Fibroblast of villous mesenchyme (primary cell): ENCODE measurements at places on chromosomes 5 and 9. TPM values are rescaled to one million over a fixed set of nuclear protein-coding genes. Genes with fewer than 3 reads are reported as not detected.

GRCh38 chr5:13188371-13188770, 756.1 kb downstream of the DNAH5 start:
- DNase-seq, result no peak

DNA sequence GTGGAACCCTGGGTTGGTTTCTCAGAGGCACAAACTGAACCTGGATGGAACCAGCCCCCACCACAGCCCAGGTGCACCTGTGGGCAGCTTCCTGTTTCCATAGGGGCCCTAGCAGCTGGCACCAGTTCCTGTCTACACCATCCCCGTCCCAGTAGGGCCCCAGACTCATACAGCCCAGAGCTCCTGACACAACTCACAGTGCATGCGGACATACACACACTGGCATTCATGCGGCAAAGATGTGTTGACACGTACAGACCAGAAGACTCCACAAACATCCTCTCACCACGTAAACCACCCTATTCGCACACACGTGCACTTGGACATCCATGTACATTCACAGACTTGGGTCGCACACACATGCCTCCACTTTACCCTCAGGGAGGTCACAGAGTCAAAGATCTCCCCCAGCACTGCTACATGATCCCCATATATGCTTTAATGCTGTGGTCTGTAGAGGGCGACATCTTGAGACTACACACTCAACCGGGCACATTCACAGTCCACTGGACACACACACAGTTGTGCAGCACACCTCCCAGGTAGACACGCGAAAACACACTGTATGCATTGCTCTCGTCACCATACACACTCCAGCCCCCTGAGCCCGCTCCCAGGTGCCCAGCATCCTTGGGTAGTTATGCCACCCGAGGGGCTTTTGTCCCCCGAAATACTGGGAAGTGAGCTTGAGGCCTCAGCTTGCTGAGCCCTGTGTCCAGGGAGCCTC, 22.4 kb downstream of the CXXC5 start:
- DNase-seq, result no peak

DNA sequence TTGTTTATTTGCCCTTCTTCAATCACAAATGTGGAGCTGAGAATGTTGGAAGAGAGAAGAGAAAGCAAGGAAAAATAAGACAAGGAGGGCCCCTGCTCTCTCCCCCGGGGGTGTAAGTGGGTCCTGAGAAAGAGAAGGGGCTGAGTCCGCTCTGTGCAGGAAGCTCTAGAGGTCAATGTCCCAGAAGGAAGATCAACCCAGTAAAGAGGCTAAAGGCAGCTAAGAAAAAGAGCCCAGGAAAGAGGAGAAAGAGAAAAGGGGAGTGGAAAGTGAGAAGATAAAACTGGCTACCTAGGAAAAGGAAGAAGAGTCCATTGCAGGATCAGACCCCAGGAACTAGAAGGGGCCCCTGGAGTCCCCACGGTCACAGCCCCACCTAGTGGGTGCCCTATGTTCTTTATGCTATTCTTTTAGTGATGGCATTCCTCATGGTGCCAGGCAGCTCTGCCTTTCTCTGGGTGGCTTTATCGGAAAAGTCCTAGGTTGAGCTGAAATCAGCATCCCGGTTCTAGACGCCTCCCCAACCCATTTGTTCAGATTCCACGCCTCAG, 583.4 kb downstream of the ACTL7B start:
- DNase-seq, result peak; percentile 72

DNA sequence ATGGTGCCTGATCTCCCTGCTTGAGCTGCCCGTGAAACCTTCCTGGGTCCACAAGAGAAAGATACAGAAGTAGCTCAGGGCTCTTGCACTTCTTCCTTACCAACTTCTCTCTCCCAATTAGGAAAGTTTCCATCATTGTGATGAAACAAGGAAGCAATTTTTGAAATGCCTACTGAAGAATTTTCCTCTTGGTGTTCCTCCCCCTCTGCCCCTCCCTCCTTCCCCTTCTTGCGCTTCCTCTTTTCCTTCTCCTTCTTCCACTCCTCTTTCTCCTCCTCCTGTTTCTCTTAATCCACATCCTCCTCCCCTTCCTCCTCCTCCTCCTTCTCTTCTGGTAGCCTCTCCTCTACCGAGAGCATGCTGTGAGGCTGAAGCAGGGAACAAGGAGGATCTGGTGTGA, 36.3 kb upstream of the OTULINL start:
- no peak for DNase-seq

DNA sequence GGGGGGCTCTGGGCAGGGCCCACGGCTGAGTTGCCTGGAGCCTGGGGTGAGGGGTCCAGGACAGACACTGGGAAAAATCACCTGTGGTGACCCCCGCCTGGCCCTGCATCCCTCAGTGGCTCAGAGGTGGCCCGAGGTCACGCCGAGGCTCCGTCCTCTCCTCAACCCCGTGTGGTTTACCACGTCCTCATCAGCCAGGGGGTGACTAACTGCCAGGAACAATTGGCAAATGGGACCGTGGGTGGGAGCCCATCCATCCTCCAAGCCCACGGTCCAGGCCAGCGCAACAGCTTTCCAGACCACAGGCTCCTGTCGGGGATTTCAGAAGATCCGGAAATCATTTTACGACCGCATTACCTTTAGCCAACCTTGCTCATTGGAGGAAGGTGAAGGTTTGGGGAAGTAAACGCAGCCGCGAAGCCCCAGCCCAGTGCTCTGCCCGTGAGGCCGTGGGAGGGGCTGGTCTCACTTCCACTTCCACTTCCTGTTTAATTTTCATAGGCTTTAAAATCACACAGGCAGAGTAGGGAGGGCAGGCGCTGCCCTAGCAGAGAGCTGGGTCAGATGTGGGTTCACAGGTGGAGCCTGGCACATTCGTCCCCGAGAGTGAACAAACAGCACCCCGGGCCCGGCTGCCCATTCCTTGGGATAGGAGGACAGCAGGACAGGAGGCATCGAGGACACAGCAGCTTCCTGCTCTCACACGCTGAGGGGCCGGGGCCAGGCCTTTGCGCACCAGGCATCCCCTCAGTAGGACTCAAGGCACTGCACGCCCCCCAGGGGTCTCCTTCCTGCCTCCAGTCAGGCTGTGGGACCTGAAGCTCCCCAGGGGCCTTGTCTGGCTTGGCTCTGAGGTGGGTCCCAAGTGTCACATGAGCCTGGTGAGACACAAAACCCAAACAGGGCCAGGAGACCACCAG, 19.8 kb upstream of the SLC9A3 start:
- no peak for DNase-seq

DNA sequence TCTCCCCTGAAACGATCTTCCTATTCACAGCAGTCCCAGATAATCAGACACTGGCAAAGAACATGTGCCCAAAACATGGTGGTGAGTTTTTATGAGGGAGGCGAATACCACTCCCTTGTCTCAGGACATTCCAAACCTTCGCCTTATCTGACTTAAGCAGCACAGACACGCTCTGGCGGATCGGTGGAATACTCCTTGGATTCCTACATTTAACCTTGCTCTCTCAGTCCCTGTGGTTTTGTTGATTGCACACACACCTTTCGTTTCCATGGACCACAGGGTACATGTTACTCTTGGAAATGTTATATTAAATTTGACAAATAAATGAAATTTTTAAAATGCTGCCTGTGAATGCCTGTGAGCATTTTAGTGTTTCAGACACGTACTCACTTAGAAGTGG, 87.8 kb upstream of the CPEB4 start:
- peak; percentile 41 for DNase-seq

Gene ARHGEF39
- 0.97 and 3.0 TPM in 2 replicates for total RNA-seq

GRCh38 chr9:21943464-21943863, 50.7 kb downstream of the CDKN2A start:
- no peak for DNase-seq

GRCh38 chr9:124766815-124767554, 4.1 kb downstream of the NR6A1 start:
- DNase-seq, result no peak

GRCh38 chr5:68169903-68170302, 45.7 kb upstream of the PIK3R1 start:
- peak; percentile 61 for DNase-seq

GRCh38 chr5:73619606-73620333, 6.2 kb upstream of the ARHGEF28 start:
- no peak for DNase-seq

Gene TMC1
- total RNA-seq, result under 0.01 and 1.3 TPM in 2 replicates

DNA sequence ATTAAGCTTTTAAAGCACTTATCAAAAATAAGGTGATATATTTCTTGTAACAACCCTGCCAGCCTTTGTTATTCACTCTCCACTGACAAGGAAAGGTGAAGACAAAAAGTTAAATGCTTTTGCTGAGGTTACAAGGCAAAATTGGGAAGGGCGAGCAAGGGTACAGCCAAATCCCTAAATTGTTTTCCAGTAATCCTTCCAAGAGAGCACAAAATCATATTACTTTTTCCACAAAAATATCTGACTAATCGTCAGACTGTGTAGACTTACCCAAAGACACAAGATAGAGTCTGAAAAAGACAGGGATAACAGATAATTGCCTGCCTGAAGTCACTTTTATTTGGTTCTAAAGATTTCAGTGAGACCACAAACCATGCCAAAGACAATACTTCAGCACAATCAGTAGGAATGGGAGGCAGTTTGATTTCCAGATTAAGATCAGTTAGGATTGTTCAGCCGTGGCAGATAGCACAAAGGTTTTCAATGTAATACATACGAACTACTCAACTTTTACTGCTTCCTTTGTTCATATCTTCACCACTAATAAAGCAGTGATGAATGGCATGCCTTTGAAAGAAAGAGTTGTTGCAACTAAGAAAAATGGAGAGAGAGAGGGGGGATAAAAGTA, 383.8 kb upstream of the TUSC1 start:
- DNase-seq, result no peak

- peak; percentile 52 for DNase-seq
These were observed 54.9 kb upstream of the RPS23 start for GRCh38 chr5:82332886-82333615.

GRCh38 chr5:142749321-142749720, 20.9 kb upstream of the ARHGAP26 start:
- peak; percentile 25 for DNase-seq

- no peak for DNase-seq
These were observed 9.8 kb downstream of the SEMA4D start for GRCh38 chr9:89488131-89488530.

- no peak for DNase-seq
These were observed 137.7 kb upstream of the GRIA1 start for GRCh38 chr5:153352685-153353219.

- DNase-seq, result no peak
These were observed 15.8 kb downstream of the MCIDAS start for GRCh38 chr5:55211184-55211874.

- DNase-seq, result no peak
These were observed 12.1 kb upstream of the EGFL7 start for GRCh38 chr9:136650648-136651047.

DNA sequence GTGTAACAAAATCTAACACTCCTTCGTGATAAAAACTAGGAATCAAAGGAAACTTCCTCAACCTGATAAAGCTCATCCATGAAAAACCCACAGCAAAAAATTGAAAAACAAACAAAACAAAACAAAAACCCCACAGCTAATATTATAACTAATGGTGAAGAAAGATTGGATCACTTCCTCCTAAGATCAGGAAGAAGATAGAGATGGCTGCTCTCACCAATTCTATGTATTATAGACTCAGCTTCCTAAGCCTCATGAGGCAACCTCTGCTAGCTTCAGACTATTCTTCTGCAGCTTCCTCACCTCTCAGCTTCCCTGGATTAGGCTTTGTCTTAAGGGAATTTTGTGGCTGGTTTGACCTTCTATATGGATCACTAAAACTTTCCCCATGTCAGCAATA, 40.1 kb downstream of the PHAX start:
- no peak for DNase-seq

GRCh38 chr9:6277417-6277816, 50.8 kb upstream of the TPD52L3 start:
- no peak for DNase-seq

GRCh38 chr5:132422720-132423437, 53.4 kb downstream of the SLC22A5 start:
- peak; percentile 83 for DNase-seq
